ENCODE measurements at places on chromosomes 16 and 17.

DNA sequence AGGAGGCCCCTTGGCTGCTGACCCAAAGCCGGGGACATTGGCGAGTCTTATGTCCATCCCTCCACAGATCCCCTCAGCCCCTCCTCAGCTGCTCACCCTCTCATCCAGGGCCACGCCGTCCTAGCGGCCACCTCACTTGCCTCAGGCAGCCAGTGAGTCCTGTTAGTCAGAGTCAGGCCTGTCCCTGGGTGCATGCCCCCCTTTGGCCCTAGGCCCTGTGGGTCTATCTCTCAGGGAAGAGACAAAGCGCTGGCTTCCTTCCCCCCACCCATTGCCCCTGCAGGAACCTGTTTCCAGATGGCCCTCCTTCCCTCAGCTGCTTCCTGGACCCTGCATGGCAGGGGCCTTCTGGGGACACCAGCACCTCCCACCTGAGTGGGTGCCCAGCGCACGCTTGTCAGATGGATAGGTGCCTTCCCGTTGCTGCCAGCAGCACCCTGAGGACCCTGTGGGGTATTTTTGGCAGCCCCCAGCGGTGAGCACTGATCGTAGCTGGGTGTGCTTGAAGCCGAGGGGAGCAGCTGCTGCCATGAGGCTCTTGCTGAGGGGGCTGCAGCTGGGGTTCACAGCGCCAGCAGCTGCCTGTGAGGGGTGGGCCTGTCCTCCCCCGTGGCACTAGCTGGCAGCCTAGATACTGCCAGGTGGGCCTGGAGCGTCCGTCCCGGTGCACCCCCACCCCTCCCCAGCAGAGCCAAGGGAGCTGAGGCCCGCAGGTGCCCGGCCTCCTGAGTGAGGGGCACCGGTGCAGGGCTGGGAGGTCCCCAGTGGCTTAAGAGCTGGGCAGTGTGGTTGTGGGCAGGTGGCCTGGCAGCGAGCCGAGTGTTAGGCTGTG, 8.4 kb downstream of the DBNDD1 start:
- DNase-seq: no peak

DNA sequence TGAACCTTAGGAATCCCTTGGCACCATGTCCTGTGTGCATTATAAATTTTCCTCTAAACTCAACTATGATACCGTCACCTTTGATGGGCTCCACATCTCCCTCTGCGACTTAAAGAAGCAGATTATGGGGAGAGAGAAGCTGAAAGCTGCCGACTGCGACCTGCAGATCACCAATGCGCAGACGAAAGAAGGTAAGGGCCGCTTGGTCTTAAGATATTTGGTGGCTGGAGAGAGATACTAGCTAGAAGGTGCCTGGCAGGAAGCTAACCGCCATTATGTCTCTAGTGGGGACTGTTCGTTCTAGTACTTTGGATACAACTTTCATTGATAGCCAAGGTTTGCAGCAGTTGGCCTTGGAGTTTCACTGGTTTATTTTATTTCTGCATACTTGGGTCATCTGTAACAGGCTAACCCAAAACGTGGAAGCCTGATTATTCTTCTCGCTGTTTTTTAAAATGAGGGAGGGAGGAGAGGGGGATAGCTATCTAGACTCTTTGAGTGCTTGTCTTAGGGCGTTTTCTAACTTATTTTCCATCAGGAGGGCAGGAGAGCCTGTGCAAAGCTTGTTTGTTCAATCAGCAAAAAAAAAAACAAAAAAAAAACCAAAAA, 1.3 kb downstream of the RBBP6 start:
- no peak for DNase-seq

GRCh38 chr17:57038486-57038885, 46.6 kb upstream of the AKAP1 start:
- no peak for DNase-seq

GRCh38 chr17:30906101-30906911, at the start of gene TEFM:
TEFM (minus strand) TSS chr17:30906238; CDS start chr17:30906198, 40 bp downstream.
- DNase-seq: peak; percentile 89

- no peak for DNase-seq
These were observed 318.4 kb downstream of the XYLT1 start for GRCh38 chr16:17152311-17152710.

- DNase-seq: no peak
These were observed 499.0 kb downstream of the MAF start for GRCh38 chr16:79101491-79101890.

Measured in mucosa of gallbladder (tissue), 1 donor.